ENCODE measurements at places on chromosomes 12 and 14. TPM values are rescaled to one million over a fixed set of nuclear protein-coding genes. Genes with fewer than 3 reads are reported as not detected.

- H3K27ac ChIP-seq: no peak overlapping the region
- peaks cover 5% of the 10 kb centered on the region for H3K27me3 ChIP-seq
- DNase-seq: no peak
- no peaks in the 10 kb centered on the region for H3K4me1 ChIP-seq
- no peak overlapping the region for H3K4me3 ChIP-seq
Measured at GRCh38 chr14:104444159-104445030, 135.2 kb upstream of the C14orf180 start.

The C12orf57 gene
- 423 TPM for total RNA-seq

GRCh38 chr12:62793256-62794217 is 141.4 kb downstream of the PPM1H start:
- no peaks in the 10 kb centered on the region for H3K27me3 ChIP-seq
- peak; percentile 66 for DNase-seq
- H3K4me3 ChIP-seq: no peak overlapping the region
- H3K36me3 ChIP-seq: no peaks in the 10 kb centered on the region
- no peaks in the 10 kb centered on the region for H3K4me1 ChIP-seq
- H3K27ac ChIP-seq: no peak overlapping the region

GRCh38 chr14:51981218-51981854 is 8.0 kb upstream of the RTRAF start:
- no peak for DNase-seq
- no peak overlapping the region for H3K27ac ChIP-seq
- H3K36me3 ChIP-seq: no peaks in the 10 kb centered on the region
- H3K27me3 ChIP-seq: no peaks in the 10 kb centered on the region
- no peak overlapping the region for H3K4me3 ChIP-seq
- peaks cover 7% of the 10 kb centered on the region for H3K4me1 ChIP-seq

DNA sequence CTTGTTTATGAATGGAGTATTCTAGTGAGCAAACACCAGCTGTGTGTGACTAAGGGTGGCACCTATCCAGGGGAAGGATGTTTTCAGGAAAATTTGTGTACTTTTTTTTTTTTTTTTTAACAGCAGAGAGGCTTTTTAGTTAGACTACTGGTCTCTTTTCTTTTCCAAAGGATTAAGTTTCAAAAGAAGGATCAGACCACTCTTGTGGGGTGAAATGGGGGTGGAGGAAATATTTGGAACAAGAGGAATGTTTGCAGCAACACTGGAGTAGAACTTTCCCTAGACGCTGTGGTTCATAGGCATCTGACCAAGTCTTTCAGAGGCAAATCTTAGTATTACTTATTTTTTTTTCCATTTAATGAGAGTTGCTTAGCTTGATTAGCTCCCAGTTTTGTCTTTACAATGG is 21.1 kb downstream of the NUBPL start:
- H3K4me1 ChIP-seq: no peaks in the 10 kb centered on the region
- H3K36me3 ChIP-seq: no peaks in the 10 kb centered on the region
- no peak overlapping the region for H3K4me3 ChIP-seq

DNA sequence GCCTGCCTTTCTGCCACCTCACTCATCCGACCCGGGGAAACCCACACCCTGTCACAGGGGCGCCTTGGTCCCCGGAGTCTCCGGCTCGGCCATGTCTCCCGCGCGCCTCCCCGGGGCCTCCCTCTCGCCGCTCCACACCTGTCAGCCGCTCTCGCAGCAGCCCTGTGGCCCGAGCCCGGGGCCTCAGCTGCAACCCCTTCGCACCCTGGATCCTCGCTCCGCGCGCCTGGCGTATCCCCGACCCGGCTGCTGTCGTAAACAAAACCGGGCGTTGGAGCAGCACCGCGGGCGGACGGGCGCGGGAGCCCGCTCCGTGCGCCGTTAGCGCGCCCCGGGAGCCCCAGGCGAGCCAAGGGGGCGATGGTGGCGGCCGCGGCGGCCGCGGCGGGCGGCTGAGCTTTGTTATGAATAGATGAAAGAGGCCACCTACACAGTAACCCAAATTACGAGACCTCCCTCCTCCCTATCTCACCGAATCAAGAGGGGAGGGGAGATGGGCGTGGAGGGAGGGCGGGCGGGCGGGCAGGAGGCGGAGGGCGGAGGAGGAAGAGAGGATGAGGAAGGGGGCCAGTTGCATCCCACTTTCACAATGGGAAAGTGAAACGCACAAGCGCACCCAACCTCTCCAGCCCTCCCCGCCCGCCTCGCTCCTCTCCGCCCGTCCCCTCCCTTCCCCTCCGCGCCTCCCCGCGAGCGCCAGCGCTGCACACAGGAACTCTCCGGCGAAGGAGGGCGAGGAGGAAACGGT is at the start of gene PLXNC1:
Gene PLXNC1, plus strand, starts transcription at position 587 of the 748 bp plus-strand sequence. CDS start 395 bp downstream, outside the sequence.
- H3K36me3 ChIP-seq: no peaks in the 10 kb centered on the region
- H3K4me1 ChIP-seq: peaks cover 33% of the 10 kb centered on the region
- peak within 1 kb of the TSS; percentile 40 for H3K27ac ChIP-seq
- H3K4me3 ChIP-seq: peak within 1 kb of the TSS; percentile 57
- no peaks in the 10 kb centered on the region for H3K27me3 ChIP-seq

The USP44 gene
- total RNA-seq: 5.6 TPM

- H3K4me3 ChIP-seq: no peak overlapping the region
- peaks cover 17% of the 10 kb centered on the region for H3K4me1 ChIP-seq
- H3K36me3 ChIP-seq: no peaks in the 10 kb centered on the region
Measured at GRCh38 chr14:54673193-54674045, 106.5 kb downstream of the SAMD4A start.

GRCh38 chr14:105026802-105027563 is 6.1 kb upstream of the CDCA4 start:
- DNase-seq: no peak
- H3K27me3 ChIP-seq: no peaks in the 10 kb centered on the region
- H3K4me3 ChIP-seq: no peak overlapping the region
- H3K36me3 ChIP-seq: no peaks in the 10 kb centered on the region
- peaks cover 34% of the 10 kb centered on the region for H3K4me1 ChIP-seq
- H3K27ac ChIP-seq: no peak overlapping the region

The CCNT1 gene
- total RNA-seq: 67.0 TPM

- H3K27ac ChIP-seq: peak overlapping the region; percentile 98
- DNase-seq: no peak
- peaks cover 24% of the 10 kb centered on the region for H3K4me1 ChIP-seq
- H3K27me3 ChIP-seq: no peaks in the 10 kb centered on the region
- no peaks in the 10 kb centered on the region for H3K36me3 ChIP-seq
Measured at GRCh38 chr14:35046751-35047536, 872 bp downstream of the FAM177A1 start.

GRCh38 chr12:104657726-104658484 is 201.2 kb downstream of the CHST11 start:
- peaks cover 13% of the 10 kb centered on the region for H3K4me1 ChIP-seq
- no peak overlapping the region for H3K27ac ChIP-seq
- no peak for DNase-seq
- H3K4me3 ChIP-seq: no peak overlapping the region

The SIVA1 gene
- total RNA-seq: 69.3 TPM

The LRTM2 gene
- total RNA-seq: not detected

The OR6C4 gene
- not detected for total RNA-seq

GRCh38 chr12:14418451-14418890 is 53.0 kb downstream of the ATF7IP start:
- peak; percentile 50 for DNase-seq
- peaks cover 67% of the 10 kb centered on the region for H3K4me1 ChIP-seq
- H3K36me3 ChIP-seq: peaks cover 14% of the 10 kb centered on the region
- peak overlapping the region; percentile 14 for H3K27ac ChIP-seq
- H3K4me3 ChIP-seq: peak overlapping the region; percentile 7

GRCh38 chr14:21987937-21988336 is 314.3 kb upstream of the OR4E1 start:
- no peaks in the 10 kb centered on the region for H3K27me3 ChIP-seq
- no peak overlapping the region for H3K4me3 ChIP-seq
- no peak for DNase-seq
- H3K4me1 ChIP-seq: no peaks in the 10 kb centered on the region
- H3K27ac ChIP-seq: no peak overlapping the region
- no peaks in the 10 kb centered on the region for H3K36me3 ChIP-seq

GRCh38 chr12:91273560-91273959 is 90.9 kb upstream of the DCN start:
- no peaks in the 10 kb centered on the region for H3K4me1 ChIP-seq
- DNase-seq: no peak
- H3K4me3 ChIP-seq: no peak overlapping the region
- H3K36me3 ChIP-seq: no peaks in the 10 kb centered on the region

DNA sequence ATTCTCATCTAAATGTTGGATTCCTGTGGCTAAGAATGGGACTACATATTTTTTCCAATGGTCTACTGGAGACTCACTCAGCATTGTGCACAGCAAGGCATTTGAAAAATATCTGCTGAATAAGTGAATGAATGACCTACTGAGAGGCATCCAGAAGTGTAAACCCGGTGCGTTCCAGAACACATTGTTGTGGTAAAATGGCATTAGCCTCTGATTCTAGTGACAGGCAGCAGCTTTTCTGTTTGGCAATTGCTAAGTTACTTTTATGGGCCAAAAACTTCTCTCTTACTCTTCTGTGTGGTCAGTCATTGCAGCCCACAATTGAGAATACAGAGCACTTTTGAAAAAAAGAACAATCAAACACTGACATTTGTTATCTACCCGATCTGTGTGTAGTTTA is 36.5 kb downstream of the WIF1 start:
- no peak for DNase-seq
- no peak overlapping the region for H3K27ac ChIP-seq
- H3K36me3 ChIP-seq: no peaks in the 10 kb centered on the region
- no peaks in the 10 kb centered on the region for H3K4me1 ChIP-seq
- peaks cover 5% of the 10 kb centered on the region for H3K27me3 ChIP-seq
- no peak overlapping the region for H3K4me3 ChIP-seq

The KRT2 gene
- total RNA-seq: 0.23 TPM

GRCh38 chr12:122067966-122068365 is 10.6 kb upstream of the MLXIP start:
- no peak for DNase-seq
- H3K4me1 ChIP-seq: peaks cover 10% of the 10 kb centered on the region
- H3K27me3 ChIP-seq: no peaks in the 10 kb centered on the region

GRCh38 chr12:1553987-1554982 is 40.1 kb downstream of the FBXL14 start:
- no peaks in the 10 kb centered on the region for H3K4me1 ChIP-seq
- H3K4me3 ChIP-seq: no peak overlapping the region
- H3K27ac ChIP-seq: no peak overlapping the region
- DNase-seq: no peak
- H3K27me3 ChIP-seq: no peaks in the 10 kb centered on the region
- H3K36me3 ChIP-seq: no peaks in the 10 kb centered on the region

The KRT83 gene
- not detected for total RNA-seq

- H3K4me3 ChIP-seq: no peak overlapping the region
- H3K36me3 ChIP-seq: no peaks in the 10 kb centered on the region
- H3K27me3 ChIP-seq: no peaks in the 10 kb centered on the region
- H3K27ac ChIP-seq: no peak overlapping the region
Measured at GRCh38 chr12:69497308-69498026, 27.3 kb downstream of the FRS2 start.

DNA sequence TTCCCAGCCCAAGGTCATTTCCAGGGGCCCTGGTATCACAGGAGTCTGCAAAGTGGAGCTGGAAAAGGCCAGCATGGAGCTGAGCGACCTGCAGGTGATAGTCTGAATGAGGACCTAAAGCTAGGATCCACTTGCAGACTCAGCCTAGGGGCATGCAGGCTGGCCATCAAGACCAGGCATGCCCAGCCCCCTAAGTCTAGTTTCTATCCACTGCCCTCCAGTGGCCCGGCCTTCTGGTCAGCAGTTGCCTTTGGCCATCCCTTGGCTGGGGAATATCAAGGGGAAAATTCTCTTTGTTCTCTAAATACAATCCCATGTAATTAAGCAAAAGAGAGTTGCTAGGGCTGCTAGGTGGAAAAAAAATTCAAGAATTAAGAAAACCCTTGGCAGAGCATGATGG is 96.3 kb upstream of the LHX5 start:
- no peak overlapping the region for H3K4me3 ChIP-seq
- no peaks in the 10 kb centered on the region for H3K4me1 ChIP-seq
- no peak for DNase-seq
- H3K27ac ChIP-seq: no peak overlapping the region
- H3K36me3 ChIP-seq: no peaks in the 10 kb centered on the region
- H3K27me3 ChIP-seq: no peaks in the 10 kb centered on the region

GRCh38 chr14:103430358-103430757 is 45.1 kb downstream of the MARK3 start:
- H3K27ac ChIP-seq: no peak overlapping the region
- peaks cover 33% of the 10 kb centered on the region for H3K4me1 ChIP-seq
- no peak overlapping the region for H3K4me3 ChIP-seq
- no peaks in the 10 kb centered on the region for H3K36me3 ChIP-seq

GRCh38 chr14:32608857-32609256 is 279.8 kb downstream of the AKAP6 start:
- H3K4me3 ChIP-seq: no peak overlapping the region
- DNase-seq: no peak
- H3K36me3 ChIP-seq: no peaks in the 10 kb centered on the region
- H3K27me3 ChIP-seq: no peaks in the 10 kb centered on the region
- H3K27ac ChIP-seq: no peak overlapping the region

The EAPP gene
- total RNA-seq: 66.4 TPM

The BDKRB1 gene
- total RNA-seq: not detected

- H3K27ac ChIP-seq: no peak overlapping the region
- no peaks in the 10 kb centered on the region for H3K36me3 ChIP-seq
- no peak for DNase-seq
- no peaks in the 10 kb centered on the region for H3K27me3 ChIP-seq
Measured at GRCh38 chr14:24281636-24282035, 10.2 kb upstream of the RABGGTA start.

The KCNA5 gene
- not detected for total RNA-seq

GRCh38 chr12:57319678-57320469 is 68.9 kb upstream of the STAC3 start:
- H3K27ac ChIP-seq: no peak overlapping the region
- H3K36me3 ChIP-seq: no peaks in the 10 kb centered on the region
- no peak overlapping the region for H3K4me3 ChIP-seq

The BEST3 gene
- not detected for total RNA-seq

DNA sequence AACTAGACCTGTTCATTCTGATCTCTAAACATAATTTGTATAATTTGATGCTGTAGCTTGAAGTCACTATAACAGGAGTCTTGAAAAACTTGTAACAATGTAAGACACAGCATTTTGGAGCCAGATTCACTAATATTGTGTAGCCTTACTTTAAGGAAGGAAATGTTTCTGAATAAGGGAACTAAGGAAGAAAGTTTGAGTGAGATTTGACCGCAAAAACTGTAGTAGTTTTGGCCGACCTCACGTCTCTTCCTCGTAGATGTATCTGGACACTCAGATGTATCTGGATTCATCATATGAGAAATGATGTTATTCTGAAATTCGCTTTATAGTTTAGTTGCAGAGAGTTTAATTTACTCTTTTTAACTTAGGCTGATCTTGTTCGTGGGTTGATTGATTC is 13.9 kb upstream of the DNAH10 start:
- H3K27me3 ChIP-seq: no peaks in the 10 kb centered on the region
- peaks cover 32% of the 10 kb centered on the region for H3K36me3 ChIP-seq
- H3K27ac ChIP-seq: no peak overlapping the region

The CLEC12A gene
- 0.22 TPM for total RNA-seq

- no peaks in the 10 kb centered on the region for H3K27me3 ChIP-seq
- H3K4me3 ChIP-seq: no peak overlapping the region
- no peak for DNase-seq
- H3K27ac ChIP-seq: no peak overlapping the region
- H3K4me1 ChIP-seq: no peaks in the 10 kb centered on the region
Measured at GRCh38 chr14:102344485-102344884, 18.2 kb downstream of the CINP start.
